OCI-M1 (cell line): ENCODE measurements at places on chromosomes 7 and 10.

GRCh38 chr10:35843524-35844181 lies 201.6 kb upstream of the FZD8 start:
- no peak for DNase-seq

GRCh38 chr7:30914596-30914995 lies 2.9 kb downstream of the AQP1 start:
- DNase-seq = peak; percentile 32

DNA sequence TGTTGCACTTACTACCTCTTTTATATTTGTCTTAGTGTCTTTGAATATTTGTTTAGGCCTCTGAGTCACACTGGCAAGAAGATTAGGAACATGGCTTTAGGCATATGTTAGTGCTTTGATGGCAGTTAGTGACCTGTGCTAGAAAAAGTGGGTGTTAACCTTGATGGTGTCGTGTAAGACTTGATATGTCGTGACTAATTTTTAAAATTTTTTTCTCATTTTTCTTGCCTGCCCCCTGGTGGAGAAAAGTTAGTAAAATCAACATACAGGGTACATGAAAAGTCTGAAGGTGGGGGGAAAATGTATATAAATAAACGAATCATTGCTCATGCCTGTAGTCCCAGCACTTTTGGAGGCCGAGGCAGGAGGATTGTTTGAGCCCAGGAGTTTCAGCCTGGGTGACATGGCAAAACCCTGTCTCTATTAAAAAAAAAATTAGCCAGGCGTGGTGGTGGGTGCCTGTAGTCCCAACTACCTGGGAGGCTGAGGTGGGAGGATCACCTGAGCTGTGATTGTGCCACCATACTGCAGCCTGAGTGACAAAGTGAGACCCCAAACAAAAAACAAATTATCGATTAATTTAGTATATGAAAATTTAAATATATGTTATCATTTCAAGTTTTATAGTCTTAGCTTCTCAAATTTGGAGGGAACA lies 44.6 kb downstream of the TAX1BP1 start:
- peak; percentile 80 for DNase-seq

DNA sequence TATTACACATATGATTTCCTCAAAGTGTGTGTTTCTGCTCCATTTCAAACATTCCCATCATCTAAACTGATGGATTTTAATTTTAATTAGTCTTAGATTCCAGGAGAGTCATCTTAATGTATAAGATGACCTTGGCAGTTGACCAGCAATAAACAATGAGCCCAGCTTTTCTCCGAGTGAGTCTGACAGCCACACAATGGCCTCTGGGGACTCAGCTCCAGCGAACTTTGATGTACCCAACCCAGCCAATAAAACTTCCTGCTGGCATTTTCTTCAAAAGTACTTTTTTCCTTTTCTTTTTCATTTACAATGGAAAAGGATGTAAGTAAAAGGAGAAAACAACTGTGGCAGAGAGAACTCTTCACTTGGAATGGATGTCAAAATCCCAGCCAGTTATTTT lies 139.1 kb upstream of the CTBP2 start:
- DNase-seq = no peak

DNA sequence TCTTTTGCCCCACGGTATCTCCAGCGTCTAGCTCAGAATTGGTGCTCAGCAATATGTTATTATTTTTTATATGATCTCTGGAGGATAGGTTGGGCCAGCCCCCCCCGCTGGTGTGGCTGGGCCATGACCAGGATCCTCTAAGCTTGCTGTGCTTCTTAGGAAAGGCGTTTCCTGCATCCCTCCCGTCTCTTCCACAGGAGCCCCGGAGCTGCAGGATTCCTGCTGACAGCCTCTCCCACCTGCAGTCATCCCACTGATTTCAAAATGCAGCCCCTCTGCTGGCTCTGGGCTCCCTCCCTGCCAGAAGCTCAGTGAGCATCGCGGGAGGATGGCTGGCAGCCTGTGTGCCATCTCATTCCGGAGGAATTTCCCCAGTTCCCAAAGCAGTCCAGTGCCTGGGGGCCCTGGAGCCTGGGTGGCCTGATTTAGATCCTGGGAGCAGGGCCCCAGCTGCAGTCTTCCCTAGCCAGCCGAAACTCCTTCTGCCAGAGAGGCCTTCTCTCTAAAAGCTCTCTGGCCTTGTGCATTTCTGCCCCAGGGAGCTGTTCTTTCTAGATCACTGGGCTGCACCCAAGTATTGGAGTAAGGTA lies 21.8 kb upstream of the GOLGA7B start:
- DNase-seq = no peak

GRCh38 chr7:135919071-135919841 lies 57.9 kb downstream of the MTPN start:
- no peak for DNase-seq

DNA sequence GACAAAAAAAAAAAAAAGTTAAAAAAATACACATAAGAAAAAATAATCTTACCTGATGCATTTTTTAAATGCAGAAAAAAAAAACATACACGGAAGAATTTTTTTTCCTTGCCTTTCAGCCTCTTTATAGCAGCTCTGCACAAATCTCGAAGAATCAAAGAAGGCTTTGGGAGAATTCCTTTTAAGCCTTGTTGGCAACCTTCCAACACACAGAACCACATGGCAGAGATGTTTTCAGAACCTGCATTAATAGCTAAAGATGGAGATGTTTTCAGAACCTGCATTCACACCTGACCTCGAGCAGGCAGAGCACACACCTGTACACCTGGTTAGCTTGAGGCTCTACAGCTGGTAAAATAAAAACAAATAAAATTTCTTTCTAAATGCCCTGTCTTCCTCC lies 65.6 kb downstream of the DOCK4 start:
- DNase-seq = no peak

GRCh38 chr10:11318826-11319598 lies 292.4 kb downstream of the USP6NL start:
- no peak for DNase-seq

- DNase-seq = no peak
Measured at GRCh38 chr7:631291-631711, 95.2 kb upstream of the DNAAF5 start.

- DNase-seq = no peak
Measured at GRCh38 chr10:61000769-61001730, 57.1 kb upstream of the RHOBTB1 start.

DNA sequence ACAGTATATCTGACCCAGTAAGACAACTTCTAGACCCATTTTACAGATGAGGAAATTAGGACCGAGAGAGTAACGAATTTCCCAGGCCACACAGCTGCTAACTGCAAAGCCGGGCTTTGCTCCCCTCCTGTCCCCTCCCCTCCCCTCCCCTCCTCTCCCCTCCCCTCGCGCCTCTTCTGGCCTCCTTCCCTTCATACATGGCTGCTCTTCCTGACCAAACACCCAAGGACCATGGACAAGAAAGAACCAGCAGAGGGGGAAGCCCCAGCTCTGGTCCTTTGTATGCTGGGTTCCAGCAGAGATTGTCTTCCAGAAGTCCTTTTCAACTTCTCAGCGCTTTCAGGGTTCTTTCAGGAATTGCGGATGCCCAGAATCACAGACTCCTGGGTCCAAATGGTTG lies 3.6 kb upstream of the TMEM72 start:
- DNase-seq = no peak

GRCh38 chr10:28894146-28894545 lies 216.8 kb downstream of the BAMBI start:
- DNase-seq = no peak

- DNase-seq = no peak
Measured at GRCh38 chr10:65787571-65787970, 1138.3 kb upstream of the LRRTM3 start.

DNA sequence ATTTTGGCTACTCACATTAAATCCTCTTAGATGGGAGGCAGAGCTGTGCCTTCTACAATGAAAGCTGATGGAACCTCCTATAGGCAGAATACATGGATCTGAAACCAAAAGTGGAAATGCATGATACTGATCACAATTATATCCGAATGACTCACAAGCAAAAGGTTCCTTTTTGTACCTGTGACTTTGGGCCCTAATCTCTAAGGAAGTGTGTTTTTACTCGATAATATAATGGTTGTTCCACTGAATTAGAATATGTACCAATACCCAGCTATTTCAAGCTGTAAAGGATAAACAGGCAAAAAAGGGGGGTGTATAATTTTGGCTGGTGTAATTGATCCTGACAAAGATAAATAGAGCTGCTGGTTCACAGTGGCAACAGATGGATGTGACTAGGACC lies 17.6 kb upstream of the LAMB1 start:
- peak; percentile 49 for DNase-seq

DNA sequence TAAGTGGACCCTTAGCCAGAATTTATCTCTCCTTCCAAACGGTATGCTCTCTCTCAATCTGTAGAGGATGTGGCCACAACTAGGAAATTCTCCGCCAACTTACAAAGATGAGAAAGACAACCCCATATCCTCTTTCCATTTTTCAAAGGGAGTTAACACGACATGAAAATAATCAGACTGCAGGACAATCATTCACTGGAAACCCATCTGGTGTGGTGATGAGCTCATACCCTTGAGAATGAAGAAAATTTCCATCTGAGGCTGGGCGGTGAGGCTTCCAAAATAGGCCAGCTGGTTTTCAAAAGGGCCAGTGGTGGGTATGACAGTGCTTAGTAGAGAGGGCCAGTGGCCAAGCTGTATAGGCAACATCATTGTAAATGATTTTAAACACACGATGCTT lies 369.6 kb downstream of the FRMD4A start:
- no peak for DNase-seq

DNA sequence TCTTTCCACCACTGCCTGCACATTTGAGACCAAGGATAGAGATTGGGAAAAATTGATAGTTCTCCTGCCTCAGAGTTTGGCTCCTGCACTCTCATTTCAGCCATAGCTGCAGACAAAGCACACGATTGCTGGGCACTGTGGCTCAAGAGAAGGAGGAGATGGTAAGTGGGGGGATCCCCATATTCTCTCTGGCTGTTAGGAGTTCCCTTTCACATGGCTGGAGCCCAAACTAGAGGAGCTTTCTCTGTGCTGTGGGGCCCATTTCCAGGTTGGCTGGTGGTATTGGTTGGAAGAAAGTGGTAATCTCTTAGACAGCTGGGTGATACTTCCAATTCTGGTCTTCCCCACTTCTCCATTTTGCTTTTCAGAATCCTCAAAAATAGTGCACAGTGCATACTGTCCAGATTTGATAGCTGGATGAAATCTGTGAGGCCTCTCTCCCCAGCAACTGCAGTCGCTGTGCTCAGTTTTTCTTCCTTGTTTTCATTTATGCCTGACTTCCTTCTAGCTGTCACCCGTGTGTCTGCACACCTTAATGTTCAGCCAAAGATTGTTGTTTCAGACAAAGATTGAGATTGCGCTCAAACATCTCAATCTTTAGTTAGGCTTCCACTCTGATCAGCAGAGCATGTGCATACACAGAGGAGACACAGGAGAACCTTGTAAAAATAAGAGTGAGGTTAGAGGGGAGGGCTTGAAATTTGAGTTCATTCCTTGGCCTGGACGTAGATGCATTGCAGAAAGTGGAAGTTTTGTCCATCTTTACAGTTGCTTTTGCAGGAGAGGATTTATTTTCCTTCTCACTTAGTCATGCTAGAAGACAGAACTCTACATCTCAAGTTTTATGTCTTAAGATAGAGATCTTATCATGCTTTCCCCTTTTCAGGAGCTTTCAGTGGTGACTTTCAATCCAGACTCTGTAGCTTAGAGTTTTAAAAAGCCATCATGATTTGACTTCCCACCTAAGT lies 28.6 kb downstream of the RABGEF1 start:
- DNase-seq = peak; percentile 52

GRCh38 chr7:103928581-103928980 lies 60.9 kb downstream of the RELN start:
- no peak for DNase-seq

- peak; percentile 69 for DNase-seq
Measured at GRCh38 chr7:130242198-130243014, 24.3 kb upstream of the CPA2 start.

DNA sequence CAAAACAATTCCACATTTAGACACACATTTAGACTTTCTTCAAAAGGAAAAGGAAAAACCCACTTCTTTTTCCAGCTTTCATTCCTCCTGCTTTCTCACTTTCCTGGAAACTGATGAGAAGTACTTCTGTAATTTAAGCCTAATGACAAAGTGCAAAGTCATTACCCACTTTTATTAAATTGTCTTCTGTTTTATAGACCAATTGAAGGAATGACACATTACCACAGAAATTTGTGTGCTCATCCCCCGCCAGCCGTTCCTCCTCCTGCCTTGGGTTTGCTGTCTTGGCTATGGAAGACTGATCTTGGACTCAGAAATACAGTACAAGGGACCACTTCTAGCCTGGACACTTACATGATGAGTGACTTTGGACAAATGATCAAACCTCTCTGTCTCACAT lies 717.8 kb downstream of the SORCS3 start:
- DNase-seq = no peak

- no peak for DNase-seq
Measured at GRCh38 chr7:112372101-112372500, 78.2 kb upstream of the IFRD1 start.

- no peak for DNase-seq
Measured at GRCh38 chr10:23696476-23696875, 257.6 kb downstream of the OTUD1 start.

DNA sequence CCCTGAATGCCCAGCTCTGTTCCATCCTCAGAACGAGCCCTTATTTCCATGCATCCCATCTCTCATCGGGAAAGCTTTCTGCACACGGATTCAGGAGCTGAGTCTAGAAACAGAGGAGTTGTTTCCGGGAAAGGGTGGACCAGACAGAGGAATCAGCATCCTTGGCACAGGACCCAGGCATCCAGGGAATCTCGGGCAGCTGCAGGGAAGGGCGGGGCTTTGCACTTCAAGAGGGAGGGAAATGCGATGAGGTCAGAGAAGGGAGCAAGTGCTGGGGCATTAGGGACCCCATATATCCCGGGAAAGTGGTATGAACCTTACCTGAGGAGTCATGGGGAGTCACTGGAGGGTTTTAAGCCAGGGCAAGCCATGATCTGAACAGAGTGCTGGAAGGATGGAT lies 68.5 kb downstream of the NPTX2 start:
- DNase-seq = no peak

- DNase-seq = no peak
Measured at GRCh38 chr7:82154728-82155127, 288.8 kb downstream of the CACNA2D1 start.

- DNase-seq = peak; percentile 90
Measured at GRCh38 chr7:111474723-111475418, 87.4 kb downstream of the IMMP2L start.

GRCh38 chr7:22111661-22112060 lies 166.0 kb upstream of the CDCA7L start:
- DNase-seq = no peak

DNA sequence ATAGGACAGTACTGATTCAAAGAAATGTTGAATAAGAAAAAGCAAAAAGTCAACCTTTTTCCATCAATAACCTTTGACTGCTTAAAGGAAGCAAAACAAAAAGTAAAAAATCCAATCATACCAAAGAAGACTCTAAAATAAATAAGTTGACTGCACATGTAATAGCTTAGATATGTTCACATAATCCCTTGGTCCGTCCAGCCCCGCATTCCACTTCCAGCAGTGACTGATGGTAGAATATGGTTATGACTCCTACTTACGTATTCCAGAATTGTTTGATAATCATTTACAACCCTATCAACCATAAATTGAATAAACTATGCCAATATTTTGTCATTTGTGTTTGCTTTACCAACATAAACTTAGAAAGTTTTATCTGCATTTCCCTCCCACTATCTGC lies 77.9 kb downstream of the CTNNA3 start:
- no peak for DNase-seq
